Stimulated activated CD8-positive, alpha-beta memory T cell treated with anti-CD3 and anti-CD28 coated beads, Interleukin-7, amount 100 ng/mL, for 1 hour (primary cell): ENCODE measurements at places on chromosomes 7 and 10.

GRCh38 chr10:29703271-29703670, 68.5 kb upstream of the SVIL start:
- no peak for DNase-seq

DNA sequence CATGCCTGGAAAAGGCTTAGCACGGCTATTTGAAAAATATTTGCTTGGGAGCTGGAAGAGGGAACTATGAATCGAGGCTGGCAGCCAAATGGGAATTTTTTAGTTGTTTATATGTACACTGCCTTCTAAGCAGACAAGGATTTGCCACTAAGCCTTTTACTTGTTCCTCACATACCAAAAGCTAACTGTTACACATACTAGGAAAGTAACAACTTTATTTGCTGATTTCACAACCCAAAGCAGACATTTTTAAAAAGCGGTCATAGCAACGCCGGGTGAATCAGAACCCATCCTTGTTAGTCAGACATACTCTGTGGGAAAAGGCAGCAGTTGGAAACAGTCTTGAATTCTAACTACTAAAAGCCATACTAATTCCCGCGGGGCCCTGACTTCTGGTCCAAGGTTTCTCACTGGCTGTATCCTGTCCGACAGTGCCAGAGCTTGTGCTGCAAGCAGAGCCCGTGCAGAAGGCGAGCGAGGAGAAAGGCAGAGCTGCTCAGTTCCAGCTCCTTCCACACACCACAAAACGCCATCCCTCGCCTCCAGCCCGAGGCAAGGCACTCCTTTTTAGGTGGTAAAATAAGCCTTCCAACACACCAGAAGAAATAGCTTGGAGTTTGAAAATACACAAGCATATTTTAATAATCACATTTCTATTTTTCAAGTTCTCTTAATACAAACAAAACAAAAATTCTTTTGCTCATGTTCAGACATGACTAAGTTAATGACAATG, 89.2 kb downstream of the RNF216 start:
- no peak for DNase-seq

DNA sequence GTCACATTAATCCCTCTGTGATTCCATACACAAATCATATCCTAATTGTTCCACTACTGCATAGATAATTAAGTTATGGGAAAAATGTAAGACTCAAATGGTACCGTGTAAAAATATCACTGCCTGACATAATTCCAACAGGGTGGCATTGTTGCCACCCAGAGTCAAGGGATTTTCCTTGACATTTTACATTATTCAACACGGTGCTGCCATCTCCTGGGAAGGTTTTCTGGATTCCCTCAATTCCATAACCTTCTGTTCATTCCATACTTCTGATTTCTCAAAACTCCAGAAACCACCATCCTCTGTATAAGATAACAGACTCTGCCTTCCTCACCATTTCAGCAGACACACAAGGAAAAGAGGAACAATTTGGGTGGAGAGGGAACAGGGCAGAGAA, 495.9 kb downstream of the XPNPEP1 start:
- DNase-seq: no peak

DNA sequence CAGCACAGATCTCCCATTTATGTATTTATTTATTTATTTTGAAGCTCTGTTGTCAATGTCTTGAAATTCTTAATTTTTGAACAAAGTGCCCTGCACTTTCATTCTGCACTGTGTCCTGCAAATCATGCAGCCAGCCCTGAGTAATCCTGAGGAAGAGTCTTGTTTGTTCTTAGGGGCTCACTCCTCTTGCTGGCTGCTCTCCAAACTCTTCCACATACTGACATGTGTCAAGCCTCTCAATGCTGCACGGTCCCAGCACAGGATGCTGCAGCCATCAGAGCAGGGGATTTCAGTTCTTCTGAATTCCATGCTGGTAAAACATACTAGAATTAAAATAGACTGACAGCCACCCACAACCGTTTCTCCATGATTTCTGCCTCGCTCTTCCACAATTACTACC, 207.2 kb downstream of the PARD3 start:
- DNase-seq: no peak

- no peak for DNase-seq
These were observed 23.4 kb downstream of the ENTPD7 start for GRCh38 chr10:99682752-99683151.
